ENCODE measurements at places on chromosomes 3 and 15.

DNA sequence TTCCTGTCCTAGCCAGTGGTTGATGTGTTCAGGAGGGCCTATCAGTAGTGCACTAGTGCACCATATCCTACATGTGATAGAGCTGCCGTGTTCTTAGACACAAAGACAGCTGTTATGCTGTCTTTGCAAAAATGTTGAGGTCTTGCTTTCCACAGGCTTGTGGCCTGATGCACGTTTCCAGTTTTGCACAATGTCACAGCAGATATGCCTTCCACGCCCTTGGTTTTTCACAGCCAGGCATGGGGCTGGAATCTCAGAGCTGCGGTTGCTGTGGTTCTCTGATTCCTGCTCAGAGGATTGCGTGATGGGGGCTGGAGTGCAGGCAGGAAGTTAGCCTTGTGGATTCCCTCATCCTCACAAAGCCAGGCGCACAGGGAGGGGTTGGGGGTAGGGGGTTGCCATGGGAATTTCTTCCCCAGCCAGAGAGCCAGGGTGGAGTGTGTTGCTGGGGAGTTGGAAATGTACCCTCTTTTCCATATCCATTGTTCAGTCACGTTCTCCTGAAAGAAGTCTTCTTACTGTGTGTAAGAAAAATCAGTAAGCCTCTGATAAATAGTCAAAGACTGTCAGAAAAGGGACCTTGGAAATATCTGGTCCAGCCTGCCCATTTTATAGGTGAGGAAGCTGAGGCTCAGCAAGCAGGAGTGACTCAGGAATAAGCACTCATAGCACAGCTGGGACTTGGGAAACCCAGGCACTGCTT lies 79.4 kb downstream of the SMAD3 start:
- no peak for DNase-seq

- no peak for DNase-seq
Measured at GRCh38 chr15:48475600-48476395, 144.6 kb downstream of the DUT start.

GRCh38 chr15:100111125-100112060 lies 230.4 kb downstream of the ADAMTS17 start:
- no peak for DNase-seq

GRCh38 chr3:171878461-171879225 lies 35.5 kb downstream of the TMEM212 start:
- no peak for DNase-seq

GRCh38 chr3:78832785-78833204 lies 935.0 kb downstream of the ROBO1 start:
- no peak for DNase-seq

DNA sequence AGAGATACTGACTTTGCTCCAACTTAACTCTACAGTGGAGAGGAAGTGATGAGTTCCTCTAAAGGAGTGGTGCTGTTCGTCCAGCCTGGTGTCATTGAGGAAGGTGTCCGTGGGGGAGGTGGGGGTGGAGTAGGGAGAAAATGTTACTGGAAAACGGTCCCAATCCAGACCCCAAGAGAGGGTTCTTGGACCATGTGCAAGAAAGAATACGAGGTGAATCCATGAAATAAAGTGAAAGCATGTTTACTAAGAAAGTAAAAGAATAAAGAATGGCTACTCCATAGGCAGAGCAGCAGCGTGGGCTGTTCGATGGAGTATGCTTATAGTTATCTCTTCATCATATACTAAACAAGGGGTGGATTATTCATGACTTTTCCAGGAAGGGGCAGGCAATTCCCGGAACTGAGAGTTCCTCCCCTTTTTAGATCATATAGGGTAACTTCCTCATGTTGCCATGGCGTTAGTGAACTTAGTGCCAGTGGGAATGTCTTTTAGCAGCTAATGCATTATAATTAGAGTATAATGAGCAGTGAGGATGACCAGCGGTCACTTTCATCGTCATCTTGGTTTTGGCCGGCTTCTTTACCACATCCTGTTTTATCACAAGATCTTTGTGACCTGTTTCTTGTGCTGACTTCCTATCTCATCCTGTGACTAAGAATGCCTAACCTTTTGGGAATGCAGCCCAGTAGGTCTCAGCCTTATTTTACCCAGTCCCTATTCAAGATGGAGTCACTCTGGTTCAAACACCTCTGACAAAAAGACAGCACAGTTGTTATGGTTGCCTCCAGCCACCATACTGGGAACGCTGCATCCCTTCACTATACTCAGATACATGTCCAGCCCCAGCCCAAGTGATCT lies 38.6 kb downstream of the CLEC3B start:
- no peak for DNase-seq

GRCh38 chr15:35329521-35329961 lies 216.4 kb downstream of the DPH6 start:
- no peak for DNase-seq

- DNase-seq, result no peak
Measured at GRCh38 chr3:129796146-129796545, 97.4 kb downstream of the TMCC1 start.

- DNase-seq, result no peak
Measured at GRCh38 chr3:57192028-57192427, 7.8 kb downstream of the HESX1 start.

- no peak for DNase-seq
Measured at GRCh38 chr15:67976506-67977073, 77.5 kb upstream of the PIAS1 start.

DNA sequence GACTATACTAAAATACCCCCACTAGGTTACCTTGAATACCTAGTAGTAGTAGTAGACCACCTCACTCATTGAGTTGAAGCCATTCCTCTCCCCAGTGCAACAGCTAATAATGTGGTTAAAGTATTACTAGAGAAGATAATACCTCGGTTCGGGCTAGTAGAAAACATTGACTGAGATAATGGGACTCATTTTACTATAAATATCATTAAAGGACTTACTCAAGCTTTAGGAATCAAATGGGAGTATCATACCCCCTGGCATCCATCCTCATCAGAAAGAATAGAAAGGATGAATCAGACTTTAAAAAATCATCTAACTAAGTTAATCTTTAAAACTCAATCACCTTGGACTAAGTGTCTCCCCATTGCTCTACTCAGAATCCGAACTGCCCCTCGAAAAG lies 49.0 kb upstream of the CACNA2D3 start:
- no peak for DNase-seq

- DNase-seq, result no peak
Measured at GRCh38 chr3:57803647-57804081, 47.6 kb downstream of the SLMAP start.

DNA sequence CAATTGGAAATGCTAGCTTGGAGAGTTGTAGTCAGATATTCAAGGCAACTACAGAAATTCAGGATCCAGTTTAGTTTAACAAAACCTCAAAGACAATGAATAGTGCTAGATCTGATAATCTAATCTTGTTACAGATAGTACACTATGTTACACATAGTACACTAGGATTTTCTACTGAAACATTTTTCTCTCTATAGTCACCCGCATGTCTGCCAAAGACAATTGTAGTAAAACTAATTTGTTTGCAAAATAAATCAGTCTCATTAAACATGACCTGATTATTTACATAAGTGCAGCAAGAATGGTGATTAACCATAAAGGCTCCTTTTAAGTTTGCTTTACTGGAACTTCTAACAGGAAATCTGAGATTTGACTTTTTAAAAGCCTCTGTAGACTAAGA lies 52.0 kb downstream of the ILDR1 start:
- no peak for DNase-seq

DNA sequence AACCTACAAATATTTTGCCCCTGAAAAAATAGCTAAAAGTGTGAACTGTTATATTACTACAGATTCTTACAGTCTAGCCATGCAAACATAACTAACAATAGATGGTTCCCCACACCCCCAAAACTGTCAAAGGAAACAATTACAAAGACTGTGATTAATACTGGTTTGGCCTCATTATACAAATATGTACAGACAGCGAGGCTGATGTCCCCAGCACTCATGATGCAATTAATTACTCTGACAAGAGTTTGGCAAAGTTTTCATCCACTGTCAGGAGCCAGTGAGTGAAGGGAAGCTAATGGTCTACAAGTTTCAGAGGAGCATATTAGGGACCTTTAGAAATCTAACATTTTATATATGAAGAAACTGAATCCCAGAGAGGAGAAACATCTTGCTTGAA lies 61.0 kb downstream of the HMG20A start:
- DNase-seq, result no peak

- no peak for DNase-seq
Measured at GRCh38 chr3:6803619-6804018, 57.3 kb upstream of the GRM7 start.

DNA sequence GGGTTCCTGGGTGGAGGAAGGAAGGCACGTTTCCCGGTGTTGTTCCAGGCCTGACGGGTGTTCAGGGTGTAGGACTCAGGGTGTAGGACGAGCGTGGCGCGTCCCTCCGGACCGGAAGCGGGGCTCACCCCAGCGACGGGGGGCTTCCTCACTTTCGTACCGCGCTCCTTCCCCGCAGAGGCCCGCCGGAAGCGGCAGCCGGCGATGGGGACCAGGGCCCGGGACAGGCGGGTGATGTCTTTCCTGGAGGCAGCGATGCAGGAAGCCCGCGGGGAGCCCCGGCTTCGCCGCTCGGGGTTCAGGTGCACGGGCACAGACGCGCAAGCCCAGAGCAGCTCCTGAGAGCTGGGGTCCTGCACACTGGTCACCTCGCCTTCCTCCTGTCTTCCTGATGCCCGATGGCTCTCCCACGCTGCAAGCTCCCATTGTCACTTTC lies 13.4 kb downstream of the FOXL2NB start:
- DNase-seq, result no peak

DNA sequence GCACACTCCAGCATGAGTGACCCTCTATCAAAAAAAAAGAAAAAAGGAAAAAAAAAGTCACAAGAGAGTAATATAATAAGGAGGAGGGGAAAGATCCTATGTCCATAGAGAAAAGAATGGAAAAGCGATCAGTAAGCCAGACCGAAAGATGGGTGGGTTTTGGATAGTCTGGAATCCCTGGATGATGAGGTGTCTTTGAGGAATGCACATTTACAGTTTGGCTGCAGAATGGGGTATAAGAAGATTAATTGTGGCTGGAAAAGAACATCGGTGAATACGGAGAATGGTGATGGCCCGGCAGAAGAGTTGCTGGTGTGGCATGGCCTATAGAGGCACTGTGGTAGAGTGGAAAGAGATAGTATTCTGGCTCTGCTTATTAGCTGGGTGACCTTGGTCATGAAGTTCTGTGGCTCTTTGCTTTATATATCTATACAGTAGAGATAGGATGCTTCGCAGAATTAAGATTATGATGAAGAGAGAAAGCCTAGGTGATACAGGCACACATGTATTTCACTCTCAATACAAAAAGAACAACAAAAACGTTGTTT lies 187.9 kb downstream of the AKAP13 start:
- no peak for DNase-seq

All from SK-N-DZ (cell line).